T follicular helper cell (primary cell): ENCODE measurements at places on chromosomes 4 and X.

- DNase-seq, result no peak
These were observed 82.8 kb upstream of the LIMCH1 start for GRCh38 chr4:41455206-41455605.

DNA sequence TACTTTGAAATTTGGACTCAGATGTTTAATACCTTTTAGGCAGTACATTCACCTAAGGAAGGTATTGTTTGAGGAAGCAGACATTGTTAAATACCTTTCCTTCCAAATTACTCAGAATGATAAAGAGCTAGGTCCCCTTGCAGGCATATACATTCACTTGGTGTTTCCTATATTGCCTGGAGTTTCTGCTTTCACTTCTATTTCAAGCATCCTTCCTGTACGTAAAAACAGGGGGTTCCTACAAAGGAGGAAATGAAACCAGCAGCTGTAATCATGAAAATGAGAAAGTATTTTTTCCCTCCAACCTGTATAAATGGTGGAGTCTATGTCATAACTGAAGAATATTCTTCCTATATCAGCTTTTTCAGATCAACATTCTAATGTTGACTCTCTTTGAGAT is 90.4 kb upstream of the RASGEF1B start:
- no peak for DNase-seq

DNA sequence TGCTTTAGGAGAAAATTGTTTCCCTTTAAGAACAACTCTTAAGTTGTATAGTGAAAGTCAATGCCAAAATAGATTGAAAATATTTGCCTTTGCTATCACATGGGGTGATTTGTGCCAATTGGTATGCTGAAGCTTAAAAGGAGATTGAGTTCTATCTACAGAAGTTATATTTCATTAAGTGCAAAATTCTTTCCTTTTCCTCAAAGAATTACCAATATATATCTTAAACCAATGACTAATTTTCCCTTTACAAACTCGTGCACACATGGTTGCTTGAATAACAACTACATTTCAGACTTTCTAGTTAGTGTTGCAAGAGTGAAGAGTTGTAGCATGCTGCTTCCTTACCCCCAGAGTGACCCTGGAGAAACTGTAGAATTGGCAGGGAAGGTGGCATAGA is 990.0 kb upstream of the PABPC4L start:
- DNase-seq, result no peak

GRCh38 chr4:15148199-15148598 is 145.9 kb downstream of the CPEB2 start:
- no peak for DNase-seq
